ENCODE measurements at places on chromosomes 4 and X.

DNA sequence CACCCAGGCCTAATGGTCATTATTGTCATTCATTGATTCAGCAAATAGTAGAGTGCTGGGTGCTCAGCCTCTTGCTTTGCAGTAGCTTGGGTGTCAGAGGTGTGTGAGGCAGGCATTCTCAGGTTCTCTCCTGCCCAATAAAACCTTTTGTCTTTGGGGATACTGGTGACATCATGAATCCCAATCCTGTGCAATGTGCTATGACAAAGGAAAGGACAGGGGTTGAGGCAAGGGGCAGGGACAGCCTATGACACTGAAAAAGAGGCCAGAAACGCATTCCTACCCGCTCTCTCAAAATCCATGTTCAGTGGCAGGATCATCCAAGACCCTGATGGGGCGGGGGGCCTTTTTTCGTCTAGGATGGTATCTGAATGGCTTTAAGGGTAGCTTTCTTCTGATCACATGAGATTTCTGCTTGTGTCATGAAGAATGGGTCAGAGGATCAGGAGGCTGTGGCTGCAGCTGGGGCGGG lies 1.5 kb upstream of the FAM193A start:
- no peak for DNase-seq

GRCh38 chrX:155632431-155633100 lies 19.8 kb upstream of the TMLHE start:
- no peak for DNase-seq

DNA sequence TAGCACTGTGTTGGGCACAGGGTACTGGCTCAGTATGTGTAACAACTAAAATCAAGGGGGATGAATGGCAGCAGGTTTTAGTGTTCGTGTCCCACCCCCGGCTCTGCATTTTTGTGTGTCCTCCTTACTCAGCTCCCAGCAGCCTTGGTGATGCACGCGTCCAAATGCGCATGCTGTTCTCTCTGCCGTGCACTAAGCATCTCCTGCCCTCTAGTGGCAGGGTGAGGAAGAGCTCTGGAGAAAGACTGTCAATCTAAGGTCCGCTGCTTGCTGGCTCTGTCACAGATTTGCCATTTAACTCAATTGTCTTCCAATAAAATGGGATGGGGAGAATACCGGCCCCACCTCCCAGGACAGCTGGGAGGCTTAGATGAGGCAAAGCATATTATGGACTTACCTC lies 61.4 kb downstream of the WFS1 start:
- no peak for DNase-seq

GRCh38 chr4:20298455-20298854 lies 46.8 kb downstream of the SLIT2 start:
- no peak for DNase-seq

- no peak for DNase-seq
Measured at GRCh38 chr4:77931452-77932135, 69.0 kb downstream of the MRPL1 start.

DNA sequence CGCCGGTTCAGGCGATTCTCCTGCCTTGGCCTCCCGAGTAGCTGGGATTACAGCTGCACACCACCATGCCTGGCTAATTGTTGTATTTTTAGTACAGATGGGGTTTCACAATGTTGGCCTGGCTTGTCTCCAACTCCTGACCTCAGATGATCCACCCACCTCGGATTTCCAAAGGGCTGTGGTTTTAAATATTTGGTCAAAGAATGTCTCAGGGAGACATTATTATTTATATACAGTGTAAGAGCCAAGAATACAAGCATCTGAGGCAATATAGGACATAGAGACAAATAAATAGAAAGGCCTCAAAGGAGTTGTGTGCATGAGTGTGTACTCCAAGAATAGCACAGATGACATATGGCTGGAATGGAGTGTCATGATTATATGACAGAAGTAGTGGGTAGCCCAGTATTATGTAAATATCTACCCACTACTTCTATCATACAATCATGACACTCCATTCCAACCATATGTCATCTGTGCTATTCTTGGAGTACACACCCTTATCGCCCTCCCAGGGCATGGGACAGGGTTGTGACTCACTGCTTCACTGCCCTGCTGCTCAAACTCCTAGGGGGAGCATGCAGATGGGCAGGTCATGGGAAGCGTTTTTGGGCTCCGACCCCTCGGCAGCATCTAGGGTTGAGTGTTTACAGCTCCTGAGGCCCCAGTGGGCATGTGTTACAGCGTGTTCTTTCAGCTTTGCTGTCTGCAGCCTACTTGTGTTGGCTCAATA lies 1649.8 kb upstream of the PCDH10 start:
- no peak for DNase-seq

DNA sequence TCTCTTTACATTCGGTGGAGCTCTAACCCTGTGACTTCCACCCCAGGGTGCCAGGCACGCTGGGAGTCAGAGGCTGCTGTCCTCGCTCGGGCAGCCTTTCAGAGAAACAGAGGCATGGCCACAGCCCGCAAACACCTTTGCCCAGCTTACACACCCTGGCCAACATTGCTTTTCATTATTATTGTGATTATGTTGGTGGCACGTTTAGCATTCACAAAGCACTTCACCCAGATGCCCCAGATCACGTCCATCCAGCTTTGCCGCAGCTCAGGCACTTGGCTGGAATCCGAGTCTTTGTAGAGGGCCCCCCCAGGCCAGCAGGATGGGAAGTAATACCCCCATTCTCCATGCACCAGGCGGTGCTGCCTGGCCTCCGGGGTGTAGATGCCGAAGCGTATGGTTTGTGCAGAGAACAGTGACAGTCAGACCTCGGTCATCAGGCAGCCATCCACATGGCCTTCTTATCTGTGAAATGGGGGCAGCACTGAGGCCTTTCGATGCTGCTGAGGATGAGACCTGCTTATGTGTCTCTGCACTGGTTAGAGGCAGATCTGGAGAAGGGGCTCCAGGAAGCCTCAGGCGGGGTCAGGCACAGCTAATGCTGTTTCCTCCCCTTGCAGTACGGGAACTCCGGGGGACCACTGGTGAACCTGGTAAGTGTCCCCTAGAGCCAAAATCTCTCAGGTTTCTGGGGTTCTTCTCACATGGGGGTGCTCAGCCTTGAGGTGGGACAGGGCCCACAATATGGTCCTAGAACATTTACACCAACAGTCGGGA lies 22.3 kb downstream of the HTRA3 start:
- DNase-seq: no peak

Measured in NCI-H187 (cell line).